ENCODE measurements at places on chromosomes 6 and 20.

GRCh38 chr20:46940616-46941015, 46.0 kb downstream of the EYA2 start:
- DNase-seq, result no peak

GRCh38 chr6:150176152-150176551, 33.3 kb downstream of the PPP1R14C start:
- DNase-seq, result no peak

- no peak for DNase-seq
These were observed at the start of gene SLC22A1 for GRCh38 chr6:160121558-160121957. Gene SLC22A1, plus strand, starts transcription at chr6:160121815. Its CDS starts 121 bp downstream, at chr6:160121936.

- no peak for DNase-seq
These were observed 728 bp downstream of the PSMA7 start for GRCh38 chr20:62142252-62143080.

DNA sequence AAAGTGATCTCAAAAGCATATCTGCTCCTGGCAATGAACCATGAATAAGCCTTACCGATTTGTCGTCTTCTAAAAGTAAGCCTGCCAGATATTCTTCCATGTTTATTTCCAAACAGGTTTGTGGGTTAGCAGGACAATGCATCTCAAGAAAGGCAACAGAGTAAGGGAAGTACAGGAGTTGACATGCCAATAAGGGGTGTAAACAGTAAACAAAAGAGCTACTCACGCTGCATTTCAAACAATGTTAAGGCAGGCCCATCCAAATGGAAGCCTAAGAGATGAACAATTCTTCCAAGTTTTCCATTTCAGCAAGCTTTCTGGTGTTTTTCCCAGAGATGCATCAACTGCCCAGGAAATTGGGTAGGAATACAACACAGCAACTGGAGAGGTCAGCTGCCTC, 27.8 kb upstream of the CRIP3 start:
- no peak for DNase-seq
